Stomach (tissue), 19 donors: ENCODE measurements at places on chromosomes 1 and 21. TPM values are rescaled to one million over a fixed set of nuclear protein-coding genes. Genes with fewer than 3 reads are reported as not detected.

Gene SYPL2
- 0.58 TPM for total RNA-seq

Gene PLPP3
- total RNA-seq: 54.9 TPM

Gene SEMA4A
- total RNA-seq: 5.0 TPM

Gene PRRX1
- 1.0 TPM for total RNA-seq

Gene AMPD1
- total RNA-seq: not detected

Gene MEX3A
- not detected for total RNA-seq

Gene C1orf105
- total RNA-seq: not detected

Gene PRAMEF20
- total RNA-seq: not detected

- no peak overlapping the region for H3K27ac ChIP-seq
- H3K4me1 ChIP-seq: no peaks in the 10 kb centered on the region
- H3K4me3 ChIP-seq: no peak overlapping the region
- H3K27me3 ChIP-seq: no peaks in the 10 kb centered on the region
Observed at GRCh38 chr1:22846458-22846857, 126.2 kb downstream of the LACTBL1 start.

GRCh38 chr1:12602659-12603024 is 15.4 kb downstream of the DHRS3 start:
- H3K27me3 ChIP-seq: no peaks in the 10 kb centered on the region
- no peak for DNase-seq
- H3K27ac ChIP-seq: peak overlapping the region; percentile 82
- peaks cover 17% of the 10 kb centered on the region for H3K36me3 ChIP-seq

DNA sequence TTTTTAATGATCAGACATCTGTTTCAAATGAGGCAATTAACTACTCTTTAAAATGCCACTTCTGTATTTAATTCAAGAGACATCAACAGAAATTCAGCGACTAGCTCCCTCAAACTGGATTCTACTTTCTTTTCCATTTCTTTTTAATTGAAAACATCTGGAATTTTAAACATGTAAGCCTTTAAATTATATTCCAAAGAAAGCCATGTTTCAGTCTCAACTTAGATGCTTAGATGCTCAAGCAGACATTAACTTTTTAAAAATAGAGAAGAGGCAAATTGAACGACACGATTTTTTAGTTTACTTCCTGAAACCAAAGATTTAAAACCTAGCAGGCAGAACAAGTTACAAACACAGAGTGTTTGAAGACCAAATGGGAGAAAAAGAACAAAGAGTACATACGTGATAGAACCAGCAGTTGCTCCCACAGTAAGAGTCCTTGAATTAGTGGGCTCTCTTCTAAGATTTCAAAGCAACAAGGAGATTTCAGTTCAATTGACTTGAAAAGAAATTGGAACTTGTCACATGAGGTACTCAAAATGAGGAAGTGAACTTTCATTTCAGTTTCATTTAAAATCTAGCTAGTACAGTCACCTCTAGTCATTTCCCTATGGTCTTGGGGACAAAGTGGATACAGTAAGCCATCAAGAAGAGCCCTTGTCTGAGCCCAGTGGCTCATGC is at the start of gene CTSS:
CTSS (minus strand) TSS at position 483 of the 681 bp plus-strand sequence. CDS start 1,015 bp downstream, outside the sequence.
- H3K27me3 ChIP-seq: no peaks in the 10 kb centered on the region
- peak; percentile 58 for DNase-seq
- peak within 1 kb of the TSS; percentile 40 for H3K4me3 ChIP-seq
- peaks cover 25% of the 10 kb centered on the region for H3K4me1 ChIP-seq

DNA sequence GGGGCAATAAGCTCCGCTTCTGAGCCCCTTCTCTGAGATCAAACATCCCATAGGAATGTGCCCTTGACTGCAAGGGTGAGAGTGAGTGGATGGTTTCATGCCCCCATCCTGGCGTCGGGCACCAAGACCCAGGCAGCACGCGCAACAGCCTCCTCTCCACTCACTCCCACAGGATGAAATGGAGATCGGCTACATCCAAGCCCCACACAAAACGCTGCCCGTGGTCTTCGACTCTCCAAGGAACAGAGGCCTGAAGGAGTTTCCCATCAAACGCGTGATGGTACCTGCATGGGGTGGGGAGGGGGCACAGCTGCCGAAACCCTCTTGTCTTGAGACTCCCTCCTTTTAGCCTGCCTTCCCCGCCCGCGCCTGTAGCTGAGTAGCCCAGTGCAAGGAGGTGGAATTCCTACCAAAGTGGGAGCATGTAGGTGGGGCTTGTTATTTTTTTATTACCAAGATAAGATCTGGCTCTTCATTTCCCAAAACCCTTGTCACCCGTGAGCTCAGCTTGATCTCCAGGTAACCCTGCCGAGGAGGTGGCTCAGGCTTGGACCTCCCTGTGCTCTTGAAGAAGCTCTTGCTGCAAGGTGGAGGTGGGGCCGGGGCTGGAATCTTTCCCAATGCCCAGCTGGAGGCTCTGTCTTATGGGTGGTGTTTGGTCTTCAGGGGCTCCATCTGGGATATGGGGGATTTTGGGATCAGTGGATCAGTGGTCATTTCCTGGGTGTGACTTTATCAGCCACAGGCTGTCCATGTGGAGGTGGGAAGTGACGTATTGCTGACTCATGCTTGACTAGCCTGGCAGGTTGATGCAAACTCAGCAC is 24.0 kb upstream of the PADI6 start:
- no peak overlapping the region for H3K4me3 ChIP-seq
- no peaks in the 10 kb centered on the region for H3K4me1 ChIP-seq
- no peaks in the 10 kb centered on the region for H3K36me3 ChIP-seq
- DNase-seq: no peak
- no peaks in the 10 kb centered on the region for H3K27me3 ChIP-seq

DNA sequence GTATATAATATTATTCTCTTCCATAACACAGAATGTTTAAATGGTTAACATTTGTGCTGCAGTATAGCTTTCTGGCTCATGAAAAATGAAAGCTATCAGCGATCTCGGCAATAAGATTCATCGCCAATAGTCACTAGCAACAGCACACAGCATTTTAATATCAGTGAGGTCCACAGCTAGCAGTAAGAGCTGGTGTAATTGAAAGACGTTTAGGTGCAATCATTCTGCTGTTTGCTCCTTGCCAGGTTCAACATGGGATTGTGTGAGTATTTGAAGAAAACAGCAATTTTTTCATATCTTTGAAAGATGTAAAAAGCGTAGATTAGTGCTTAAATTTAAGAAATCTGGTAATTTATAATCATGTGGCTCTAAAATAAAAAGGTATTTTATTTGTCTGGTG is 20.1 kb downstream of the PRKACB start:
- no peaks in the 10 kb centered on the region for H3K27me3 ChIP-seq
- H3K4me1 ChIP-seq: peaks cover 36% of the 10 kb centered on the region
- H3K27ac ChIP-seq: no peak overlapping the region
- H3K4me3 ChIP-seq: peak overlapping the region; percentile 14
- H3K36me3 ChIP-seq: no peaks in the 10 kb centered on the region

DNA sequence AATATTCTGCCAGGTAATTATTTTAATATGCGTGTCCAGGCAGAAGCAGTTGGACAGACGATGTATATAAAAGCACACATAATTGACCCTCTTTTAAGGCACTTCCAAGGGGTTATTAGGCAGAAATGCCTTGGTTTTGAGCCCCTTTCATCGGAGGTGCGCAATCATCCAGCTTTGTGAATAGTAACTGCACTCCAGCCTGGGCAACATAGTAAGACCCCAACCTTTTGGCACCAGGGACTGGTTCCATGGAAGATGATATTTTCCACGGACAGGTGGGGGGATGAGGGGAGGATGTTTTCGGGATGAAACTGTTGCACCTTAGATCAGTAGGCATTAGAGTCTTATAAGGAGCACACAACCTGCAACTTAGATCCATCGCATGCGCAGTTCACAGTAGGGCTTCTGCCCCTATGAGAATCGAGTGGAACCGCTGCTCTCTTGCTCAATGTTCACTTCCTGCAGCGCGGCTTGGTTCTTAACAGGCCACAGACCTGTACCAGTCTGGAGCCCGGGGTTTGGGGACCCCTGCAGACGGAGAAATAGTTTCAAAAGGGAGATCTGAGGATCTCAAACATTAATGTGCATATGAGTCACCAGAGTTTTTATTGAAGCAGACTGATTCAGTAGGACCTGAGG is 1.8 kb upstream of the MCOLN2 start:
- H3K36me3 ChIP-seq: no peaks in the 10 kb centered on the region
- peaks cover 25% of the 10 kb centered on the region for H3K27me3 ChIP-seq
- DNase-seq: no peak
- no peak overlapping the region for H3K4me3 ChIP-seq
- H3K27ac ChIP-seq: no peak overlapping the region

GRCh38 chr1:85700422-85700821 is 7.8 kb downstream of the ZNHIT6 start:
- no peak for DNase-seq
- no peak overlapping the region for H3K4me3 ChIP-seq
- peaks cover 53% of the 10 kb centered on the region for H3K36me3 ChIP-seq
- no peak overlapping the region for H3K27ac ChIP-seq
- H3K4me1 ChIP-seq: no peaks in the 10 kb centered on the region

DNA sequence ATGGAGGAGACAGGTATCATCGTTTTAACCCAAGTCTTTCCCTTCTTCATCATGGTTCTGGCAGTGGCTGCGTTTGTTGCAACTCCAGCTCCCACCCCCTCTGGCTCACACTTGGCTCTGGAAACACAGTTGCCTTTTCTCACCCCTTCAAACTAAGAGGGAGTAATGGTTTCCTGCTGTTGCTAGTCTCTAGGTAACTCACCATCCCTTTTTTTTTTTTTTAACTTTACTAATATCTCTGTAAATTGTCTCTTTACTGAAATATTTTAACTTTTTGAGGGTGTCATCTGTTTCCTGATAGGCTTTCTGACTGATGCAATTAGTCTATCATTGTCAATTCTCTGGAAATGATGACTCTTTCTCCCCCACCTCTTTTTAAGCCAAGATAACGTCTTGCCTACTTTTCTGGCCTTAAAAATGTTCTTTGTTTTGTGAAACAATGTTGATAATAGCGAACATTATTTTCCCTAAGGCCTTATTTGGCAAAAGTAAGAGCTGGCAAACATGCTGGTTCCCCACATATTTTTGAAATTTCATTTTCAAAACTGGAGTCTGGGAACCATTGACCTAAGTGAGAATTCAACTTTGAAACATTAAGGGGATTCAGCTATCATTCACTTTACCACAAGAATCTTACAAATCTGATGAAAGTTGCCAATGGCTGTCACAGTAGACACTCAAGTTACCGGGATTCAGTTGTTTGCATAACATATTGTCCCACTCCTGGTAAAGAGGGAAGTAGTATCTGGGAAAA is 85.3 kb downstream of the LEPR start:
- no peaks in the 10 kb centered on the region for H3K36me3 ChIP-seq
- H3K27me3 ChIP-seq: no peaks in the 10 kb centered on the region
- no peak for DNase-seq

DNA sequence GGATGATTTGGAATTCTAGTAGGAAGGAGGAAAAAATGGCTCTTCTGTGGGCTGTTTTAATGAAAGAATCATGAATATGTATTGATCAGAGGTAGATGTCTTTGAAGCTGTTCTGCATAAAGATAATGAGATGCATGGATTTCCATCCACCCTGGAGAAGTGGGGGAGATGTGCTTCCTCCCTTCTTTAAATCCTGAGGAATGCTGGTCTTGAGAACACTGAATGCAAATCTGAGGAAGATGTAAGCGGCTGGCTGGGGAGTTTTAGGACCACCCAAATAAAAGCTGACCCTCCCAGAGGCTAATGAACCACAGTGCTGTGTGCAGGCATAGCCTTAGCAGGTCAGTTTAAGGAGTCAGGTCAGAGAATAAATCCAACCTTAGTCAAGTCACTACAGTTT is 37.3 kb downstream of the ZMYND12 start:
- DNase-seq: no peak
- H3K36me3 ChIP-seq: no peaks in the 10 kb centered on the region
- no peak overlapping the region for H3K4me3 ChIP-seq
- H3K27ac ChIP-seq: peak overlapping the region; percentile 88
- H3K27me3 ChIP-seq: no peaks in the 10 kb centered on the region

- H3K4me3 ChIP-seq: peak within 1 kb of the TSS; percentile 78
- peak; percentile 84 for DNase-seq
- H3K27ac ChIP-seq: peak within 1 kb of the TSS; percentile 80
- no peaks in the 10 kb centered on the region for H3K36me3 ChIP-seq
- peaks cover 49% of the 10 kb centered on the region for H3K4me1 ChIP-seq
- H3K27me3 ChIP-seq: no peaks in the 10 kb centered on the region
Observed at GRCh38 chr1:15758343-15758931, at the start of gene FBLIM1. FBLIM1 (plus strand) TSS chr1:15758795; CDS start chr1:15764984, 6,189 bp downstream.

GRCh38 chr1:164660412-164660772 is 101.4 kb downstream of the PBX1 start:
- H3K4me1 ChIP-seq: peaks cover 32% of the 10 kb centered on the region
- H3K36me3 ChIP-seq: no peaks in the 10 kb centered on the region
- H3K4me3 ChIP-seq: no peak overlapping the region
- peak overlapping the region; percentile 60 for H3K27ac ChIP-seq

DNA sequence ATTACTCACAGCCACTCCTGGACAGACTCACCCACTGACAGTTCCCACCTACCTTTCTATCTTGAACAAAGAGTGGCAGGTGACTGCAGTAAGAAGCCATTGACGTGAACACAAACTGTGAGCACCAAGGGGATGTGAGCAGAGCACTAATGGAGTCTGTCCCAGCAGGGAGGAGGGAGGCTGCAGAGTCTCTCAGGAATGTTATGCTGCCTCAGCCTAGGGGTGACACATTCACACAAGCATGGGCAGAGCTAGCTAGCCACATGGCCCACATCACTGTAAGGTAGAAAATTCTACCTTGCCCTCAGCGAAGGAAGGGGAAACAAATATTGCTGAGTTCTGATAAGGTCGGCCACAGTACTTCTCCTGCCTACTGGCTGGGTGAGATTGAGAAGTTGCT is 56.8 kb upstream of the PTGFRN start:
- H3K27me3 ChIP-seq: no peaks in the 10 kb centered on the region
- H3K4me1 ChIP-seq: peaks cover 33% of the 10 kb centered on the region
- H3K36me3 ChIP-seq: no peaks in the 10 kb centered on the region
- no peak overlapping the region for H3K4me3 ChIP-seq
- no peak overlapping the region for H3K27ac ChIP-seq

DNA sequence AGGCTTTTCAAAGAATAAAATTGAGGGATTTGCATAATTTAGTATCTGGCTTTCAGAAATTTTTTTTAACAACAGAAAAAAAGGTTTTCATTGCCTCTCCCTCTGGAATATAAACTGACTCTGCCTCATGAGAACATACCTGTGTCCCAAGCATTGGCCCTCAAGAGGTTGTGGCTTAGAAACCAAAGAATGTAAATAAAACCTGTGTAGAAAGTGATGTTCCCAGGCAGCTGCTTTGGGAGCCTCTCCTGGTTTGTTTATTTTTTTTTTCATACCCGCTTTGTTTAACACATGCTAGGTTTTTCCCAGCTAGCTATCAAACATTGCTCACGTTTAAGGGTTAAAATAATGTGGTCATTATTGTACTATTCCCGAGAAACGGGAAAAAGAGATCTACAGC is 40.5 kb upstream of the IFNAR2 start:
- no peak for DNase-seq
- H3K27ac ChIP-seq: no peak overlapping the region
- no peaks in the 10 kb centered on the region for H3K4me1 ChIP-seq
- H3K27me3 ChIP-seq: no peaks in the 10 kb centered on the region

- DNase-seq: no peak
- no peaks in the 10 kb centered on the region for H3K4me1 ChIP-seq
Observed at GRCh38 chr1:212007886-212008285, 27.5 kb downstream of the INTS7 start.
